Glutamatergic neuron (in vitro differentiated cells): ENCODE measurements at places on chromosomes 1 and 21.

- peaks cover 31% of the 10 kb centered on the region for H3K4me1 ChIP-seq
- peak overlapping the region; percentile 64 for H3K4me3 ChIP-seq
- H3K27ac ChIP-seq: peak overlapping the region; percentile 57
- H3K36me3 ChIP-seq: no peaks in the 10 kb centered on the region
- DNase-seq: no peak
- H3K27me3 ChIP-seq: peaks cover 8% of the 10 kb centered on the region
Observed at GRCh38 chr1:93675271-93675670, 6.4 kb downstream of the BCAR3 start.

DNA sequence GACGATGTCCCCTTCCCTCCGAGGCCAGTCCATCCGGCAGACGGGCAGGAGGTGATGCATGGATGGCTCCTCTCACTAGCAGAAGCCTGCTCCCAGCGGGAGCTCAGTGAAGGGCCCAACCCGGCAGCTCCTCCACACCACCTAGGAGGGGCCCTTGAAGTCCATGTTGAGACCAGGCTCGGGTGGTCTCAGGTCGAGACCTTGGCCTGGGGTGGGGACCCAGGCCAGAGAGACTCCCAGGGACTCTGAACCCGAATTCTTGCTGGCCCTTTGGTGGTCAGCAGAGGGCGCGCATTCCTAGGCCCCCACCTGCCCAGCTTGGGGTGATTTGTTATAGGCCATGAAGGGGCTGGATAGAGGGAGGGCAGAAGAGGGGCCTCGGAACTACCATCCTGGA, 642 bp upstream of the NT5C1A start:
- H3K27ac ChIP-seq: no peak overlapping the region
- peaks cover 6% of the 10 kb centered on the region for H3K36me3 ChIP-seq
- H3K4me1 ChIP-seq: peaks cover 1% of the 10 kb centered on the region
- peaks cover 36% of the 10 kb centered on the region for H3K27me3 ChIP-seq

GRCh38 chr1:208270651-208271141, 26.5 kb upstream of the PLXNA2 start:
- H3K36me3 ChIP-seq: no peaks in the 10 kb centered on the region
- no peak overlapping the region for H3K4me3 ChIP-seq
- DNase-seq: no peak
- H3K4me1 ChIP-seq: peaks cover 58% of the 10 kb centered on the region

DNA sequence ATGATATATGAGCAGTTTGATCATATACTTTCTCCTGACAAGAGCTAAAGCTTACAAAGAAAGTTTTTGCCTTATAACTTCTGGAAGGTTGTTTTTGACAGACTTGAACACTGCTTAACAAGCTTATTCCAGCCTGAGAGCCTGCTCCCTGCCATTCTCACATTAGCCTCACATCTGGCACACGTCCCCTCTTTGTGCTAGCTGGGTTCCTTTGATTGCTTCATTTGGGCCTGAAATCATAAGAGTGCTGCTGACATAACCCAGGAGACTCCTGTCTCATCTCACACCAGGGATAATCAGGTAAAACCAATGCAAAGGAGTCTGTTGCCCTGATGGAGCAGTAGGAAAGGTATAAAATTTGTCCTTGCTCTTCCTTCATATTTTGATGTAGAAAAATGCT, 1411.7 kb upstream of the B3GALT2 start:
- no peak overlapping the region for H3K27ac ChIP-seq
- DNase-seq: no peak
- H3K4me3 ChIP-seq: no peak overlapping the region
- H3K36me3 ChIP-seq: no peaks in the 10 kb centered on the region
- no peaks in the 10 kb centered on the region for H3K4me1 ChIP-seq
- H3K27me3 ChIP-seq: no peaks in the 10 kb centered on the region

DNA sequence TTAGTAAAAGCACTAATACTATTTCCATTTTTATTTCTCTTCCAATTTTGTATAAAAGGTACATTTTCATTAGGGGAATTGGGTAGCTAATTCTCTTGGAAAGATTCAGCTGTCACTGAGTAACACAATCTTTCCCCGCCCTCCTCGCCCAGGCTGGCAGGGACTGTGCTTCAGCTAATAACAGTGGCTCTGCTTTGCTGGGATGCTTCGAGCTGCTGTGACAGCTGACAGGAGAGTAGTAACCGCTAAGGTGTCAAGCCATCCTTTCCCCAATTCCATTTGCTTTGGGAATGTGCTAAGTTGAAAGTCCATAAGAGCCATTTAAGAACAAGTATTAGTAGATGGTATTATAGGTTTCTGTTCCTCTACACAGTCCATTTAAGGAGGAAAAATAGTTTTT, 106.7 kb upstream of the NRIP1 start:
- H3K27me3 ChIP-seq: no peaks in the 10 kb centered on the region
- DNase-seq: no peak
- no peaks in the 10 kb centered on the region for H3K36me3 ChIP-seq
- H3K4me1 ChIP-seq: no peaks in the 10 kb centered on the region

DNA sequence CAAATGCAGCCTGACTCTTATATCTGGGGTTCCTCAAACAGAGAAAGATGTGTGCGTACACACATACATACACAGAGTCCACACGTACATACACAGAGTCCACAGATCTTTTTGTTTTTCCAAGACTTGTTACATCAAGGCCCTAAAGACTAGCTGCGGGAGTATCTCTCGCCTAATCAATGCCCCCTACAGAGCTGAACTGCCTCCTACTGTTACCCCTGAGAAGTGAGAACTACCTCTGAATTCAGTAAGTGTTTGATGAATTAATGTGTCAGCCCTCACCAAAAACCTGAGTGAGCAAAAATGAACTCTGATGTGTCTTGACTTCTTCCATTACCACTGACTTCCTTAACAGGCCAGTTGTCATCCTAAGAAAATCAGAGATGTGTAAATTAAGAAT, 351.2 kb downstream of the HHIPL2 start:
- no peak overlapping the region for H3K27ac ChIP-seq
- no peaks in the 10 kb centered on the region for H3K27me3 ChIP-seq
- no peak overlapping the region for H3K4me3 ChIP-seq
- no peak for DNase-seq
- H3K4me1 ChIP-seq: no peaks in the 10 kb centered on the region

- no peak overlapping the region for H3K4me3 ChIP-seq
- H3K27ac ChIP-seq: no peak overlapping the region
- no peaks in the 10 kb centered on the region for H3K36me3 ChIP-seq
Observed at GRCh38 chr1:150236614-150237100, 745 bp upstream of the ANP32E start.

GRCh38 chr1:110787328-110788071, 85.4 kb upstream of the CD53 start:
- no peak for DNase-seq
- peaks cover 11% of the 10 kb centered on the region for H3K36me3 ChIP-seq
- no peaks in the 10 kb centered on the region for H3K4me1 ChIP-seq
- H3K4me3 ChIP-seq: no peak overlapping the region

- peaks cover 4% of the 10 kb centered on the region for H3K27me3 ChIP-seq
- no peak for DNase-seq
- H3K27ac ChIP-seq: no peak overlapping the region
- peaks cover 12% of the 10 kb centered on the region for H3K4me1 ChIP-seq
- H3K4me3 ChIP-seq: no peak overlapping the region
Observed at GRCh38 chr1:192485692-192486436, 89.7 kb upstream of the RGS1 start.

DNA sequence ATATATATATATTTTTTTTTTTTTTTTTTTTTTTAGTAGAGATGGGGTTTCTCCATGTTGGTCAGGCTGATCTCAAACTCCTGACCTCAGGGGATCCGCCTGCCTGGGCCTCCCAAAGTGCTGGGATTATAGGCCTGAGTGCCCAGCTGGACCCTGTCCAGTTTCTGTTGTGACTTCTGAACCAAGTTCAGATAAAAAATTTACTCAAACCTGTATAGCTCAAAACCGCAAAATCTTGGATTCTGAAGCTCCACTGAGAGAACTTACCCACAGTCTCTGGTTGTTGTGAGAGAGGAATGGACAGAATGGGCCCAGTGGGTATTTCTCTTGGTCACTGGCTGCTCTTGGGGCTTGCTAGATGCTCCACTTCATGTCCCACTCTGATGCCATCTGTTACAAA, 76.4 kb downstream of the HS2ST1 start:
- no peaks in the 10 kb centered on the region for H3K27me3 ChIP-seq
- no peak overlapping the region for H3K27ac ChIP-seq
- DNase-seq: no peak
- H3K4me3 ChIP-seq: no peak overlapping the region
- H3K4me1 ChIP-seq: peaks cover 9% of the 10 kb centered on the region

DNA sequence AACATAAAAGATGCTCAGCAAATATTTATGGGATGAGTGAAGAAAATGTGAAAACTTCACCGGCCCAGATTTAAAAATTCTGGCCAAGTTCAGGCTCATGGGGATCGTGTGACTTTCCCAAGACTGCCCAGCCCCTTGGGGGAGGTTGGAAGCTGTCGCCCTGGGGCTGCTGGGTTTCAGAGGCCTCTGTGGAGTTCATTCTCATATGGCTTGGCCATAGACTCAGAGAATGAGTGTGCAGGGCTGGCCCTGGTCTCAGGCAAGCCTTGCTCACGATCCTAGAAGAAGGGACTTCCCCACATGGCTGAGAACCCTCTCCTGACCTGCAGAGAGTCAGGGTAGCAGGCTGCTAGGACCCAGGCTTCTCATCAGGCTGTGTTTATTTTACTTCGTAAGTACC, 24.6 kb downstream of the PADI2 start:
- peaks cover 7% of the 10 kb centered on the region for H3K27me3 ChIP-seq
- peaks cover 6% of the 10 kb centered on the region for H3K4me1 ChIP-seq
- H3K27ac ChIP-seq: no peak overlapping the region
- peaks cover 12% of the 10 kb centered on the region for H3K36me3 ChIP-seq
- no peak for DNase-seq
- H3K4me3 ChIP-seq: no peak overlapping the region

GRCh38 chr1:226892524-226892875, 22.1 kb downstream of the PSEN2 start:
- H3K4me3 ChIP-seq: no peak overlapping the region
- peaks cover 19% of the 10 kb centered on the region for H3K4me1 ChIP-seq
- DNase-seq: no peak
- H3K27me3 ChIP-seq: no peaks in the 10 kb centered on the region
- no peak overlapping the region for H3K27ac ChIP-seq
- H3K36me3 ChIP-seq: peaks cover 15% of the 10 kb centered on the region

DNA sequence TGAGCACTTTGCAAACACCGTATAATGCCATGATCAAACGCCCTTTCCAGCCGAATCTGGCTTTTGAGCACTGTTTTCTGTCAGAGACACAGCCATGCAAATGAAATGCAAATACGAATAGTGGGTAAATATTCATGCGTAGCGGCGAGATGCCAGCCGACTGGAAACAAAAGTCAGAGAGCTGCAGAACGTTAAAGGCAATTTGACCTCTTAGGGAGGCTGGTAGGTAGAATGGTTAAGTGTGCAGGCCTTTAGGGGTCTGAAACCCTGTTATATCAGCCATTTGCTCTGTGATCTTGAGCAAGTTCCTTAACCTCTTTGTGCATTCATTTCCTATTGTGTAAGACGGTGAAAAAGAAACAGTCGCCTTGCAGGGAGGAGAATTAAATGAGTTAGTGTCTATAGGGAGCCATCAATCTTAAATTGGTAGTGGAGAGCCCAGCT, 6.5 kb upstream of the SDHB start:
- no peak overlapping the region for H3K4me3 ChIP-seq
- H3K27ac ChIP-seq: peak overlapping the region; percentile 54
- peaks cover 8% of the 10 kb centered on the region for H3K4me1 ChIP-seq
- H3K36me3 ChIP-seq: no peaks in the 10 kb centered on the region
- H3K27me3 ChIP-seq: peaks cover 4% of the 10 kb centered on the region

DNA sequence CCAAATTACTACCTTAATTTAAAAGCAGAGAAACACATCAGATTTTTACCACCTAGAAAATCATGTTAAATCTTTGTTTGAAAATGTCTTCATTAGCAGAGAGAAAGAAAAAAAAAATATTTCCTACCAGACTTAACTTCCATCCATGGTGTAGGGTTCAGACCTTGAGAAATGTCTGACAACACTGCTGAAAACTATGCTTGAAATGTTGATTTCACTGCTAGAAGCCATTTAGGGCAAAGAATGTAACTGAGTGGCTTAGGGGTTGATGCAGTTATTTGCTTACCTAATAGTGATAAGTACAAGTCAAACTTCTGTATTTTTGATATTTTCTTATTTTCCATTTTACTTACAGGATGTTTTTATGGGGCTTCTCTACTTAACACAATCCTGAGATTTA, 495.6 kb upstream of the NEGR1 start:
- DNase-seq: no peak
- H3K27me3 ChIP-seq: no peaks in the 10 kb centered on the region
- H3K4me1 ChIP-seq: no peaks in the 10 kb centered on the region
- H3K4me3 ChIP-seq: no peak overlapping the region
- H3K27ac ChIP-seq: no peak overlapping the region
- H3K36me3 ChIP-seq: no peaks in the 10 kb centered on the region

GRCh38 chr1:45014321-45015028, 2.4 kb downstream of the UROD start:
- no peaks in the 10 kb centered on the region for H3K36me3 ChIP-seq
- peak overlapping the region; percentile 80 for H3K27ac ChIP-seq
- DNase-seq: peak; percentile 89
- peak overlapping the region; percentile 65 for H3K4me3 ChIP-seq

DNA sequence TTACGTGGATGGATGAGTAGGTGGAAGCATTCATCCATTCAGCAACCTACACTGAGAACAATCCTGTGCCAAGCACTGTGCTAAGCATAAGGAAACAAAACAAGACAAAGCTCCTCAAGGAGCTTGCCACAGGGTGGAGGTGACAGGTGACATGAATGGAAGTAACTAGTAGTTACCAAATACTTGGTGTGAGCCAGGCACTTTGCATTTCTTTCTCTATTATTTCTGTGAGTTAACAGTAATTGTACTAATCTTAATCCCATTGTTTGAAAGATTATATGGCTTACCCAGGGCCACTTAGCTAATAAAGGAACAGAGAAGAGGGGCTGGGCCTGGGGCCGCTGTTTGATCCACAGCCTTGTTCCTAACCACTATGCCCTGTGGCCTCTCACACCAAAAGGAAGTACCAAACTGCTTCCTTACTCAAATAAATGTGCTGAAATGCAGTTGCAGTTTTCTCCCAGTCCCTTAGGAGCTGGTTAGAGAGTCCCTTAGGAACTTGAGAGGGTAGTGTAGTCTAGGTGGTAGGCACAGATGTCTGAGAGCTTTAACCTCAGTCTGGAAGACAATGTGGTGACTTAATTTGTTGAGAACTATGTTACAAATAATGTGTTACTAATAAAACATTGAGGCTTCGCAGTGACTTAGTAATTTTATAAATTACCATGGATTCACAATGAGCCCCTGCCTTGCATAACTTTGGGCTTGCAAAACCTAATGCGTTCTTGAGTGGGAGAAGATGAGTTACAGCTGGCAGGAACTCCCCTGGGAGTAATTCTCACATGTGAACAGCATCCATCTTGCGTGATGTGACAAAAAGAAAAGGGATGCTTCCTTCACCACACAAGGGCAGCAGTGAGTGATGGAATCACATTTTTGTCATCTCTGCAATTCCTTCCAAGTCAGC, 69.8 kb downstream of the MPZL1 start:
- H3K36me3 ChIP-seq: no peaks in the 10 kb centered on the region
- H3K27ac ChIP-seq: peak overlapping the region; percentile 8
- H3K4me3 ChIP-seq: no peak overlapping the region
- H3K27me3 ChIP-seq: peaks cover 2% of the 10 kb centered on the region
- no peak for DNase-seq
- peaks cover 9% of the 10 kb centered on the region for H3K4me1 ChIP-seq
